LHCN-M2 (cell line): ENCODE measurements at places on chromosomes 1 and 21. TPM values are rescaled to one million over a fixed set of nuclear protein-coding genes. Genes with fewer than 3 reads are reported as not detected.

Gene SAMD11
- 1.1 and 3.4 TPM in 2 replicates for total RNA-seq

- no peak for DNase-seq
Measured at GRCh38 chr1:200774311-200774710, 35.6 kb downstream of the CAMSAP2 start.

GRCh38 chr1:46656643-46657042, 11.5 kb downstream of the ATPAF1 start:
- DNase-seq: no peak

DNA sequence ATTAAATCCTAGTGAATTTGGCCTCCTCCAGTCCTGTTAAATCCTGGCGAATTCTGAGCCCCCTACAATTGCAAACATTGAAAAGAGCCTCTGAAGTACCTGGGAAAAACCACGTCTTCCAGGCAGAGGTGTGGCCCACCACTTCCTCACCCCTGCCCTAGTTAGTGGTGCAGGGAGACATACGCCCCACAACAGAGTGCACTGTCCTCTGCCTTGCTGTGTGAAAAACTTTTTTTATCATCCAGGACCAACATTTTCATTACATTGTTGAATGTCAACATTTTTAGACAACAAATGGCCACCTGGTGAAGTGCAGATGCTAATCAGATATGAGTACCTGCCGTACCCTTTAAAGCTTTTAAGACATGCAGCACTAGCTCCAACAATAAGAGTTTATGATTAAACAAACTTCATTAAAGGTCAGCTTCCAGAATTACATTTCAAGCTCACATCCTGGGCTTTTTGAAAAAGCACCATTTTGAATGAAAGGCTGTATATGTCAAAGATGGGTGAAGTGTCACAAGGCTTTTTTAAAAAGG, 13.6 kb upstream of the TMPRSS2 start:
- no peak for DNase-seq

DNA sequence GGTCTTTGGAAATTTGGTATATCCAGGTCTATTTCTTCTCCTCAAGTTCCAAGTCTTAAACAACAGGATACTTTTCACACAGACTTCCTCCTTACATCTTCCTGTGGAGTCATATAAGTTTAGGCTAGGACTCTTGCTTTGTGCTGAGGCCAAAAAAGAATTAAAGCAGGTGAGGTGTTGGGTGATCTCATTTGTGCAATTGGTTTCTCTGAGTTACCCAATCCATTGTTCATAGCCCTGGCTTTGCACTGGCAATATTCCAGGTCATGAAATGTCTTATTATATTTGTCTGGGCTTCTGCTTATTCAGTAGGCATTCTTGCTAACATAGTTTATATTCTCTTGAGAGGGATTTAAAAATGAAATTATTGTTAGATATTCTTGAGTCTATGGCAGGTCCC, 14.1 kb upstream of the KIAA0040 start:
- no peak for DNase-seq

- DNase-seq: no peak
Measured at GRCh38 chr1:82044536-82044935, 243.8 kb downstream of the ADGRL2 start.

- no peak for DNase-seq
Measured at GRCh38 chr1:187390215-187390818, 561.6 kb downstream of the PLA2G4A start.

Gene DLGAP3
- total RNA-seq: 0.06 TPM in 1 of 2 replicates, not detected in the other

DNA sequence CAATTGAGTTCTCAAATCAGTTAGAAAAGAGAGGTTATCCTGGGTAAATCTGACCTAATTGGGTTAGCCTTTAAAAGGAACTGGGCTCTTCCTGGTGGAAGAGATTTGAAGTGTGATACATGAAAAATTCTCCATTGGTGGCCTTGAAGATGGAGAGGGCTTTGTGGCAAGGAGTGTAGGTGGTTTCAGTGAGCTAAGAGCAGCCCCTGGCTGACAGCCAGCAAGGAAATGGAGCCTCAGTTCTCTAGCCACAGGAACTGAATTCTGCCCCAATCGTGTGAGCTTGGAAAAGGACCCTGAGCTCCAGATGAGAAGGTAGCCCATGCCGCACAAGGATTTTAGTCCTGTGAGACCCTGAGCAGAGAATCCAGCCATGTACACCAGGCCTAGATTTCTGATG, 12.7 kb upstream of the HYI start:
- DNase-seq: no peak

DNA sequence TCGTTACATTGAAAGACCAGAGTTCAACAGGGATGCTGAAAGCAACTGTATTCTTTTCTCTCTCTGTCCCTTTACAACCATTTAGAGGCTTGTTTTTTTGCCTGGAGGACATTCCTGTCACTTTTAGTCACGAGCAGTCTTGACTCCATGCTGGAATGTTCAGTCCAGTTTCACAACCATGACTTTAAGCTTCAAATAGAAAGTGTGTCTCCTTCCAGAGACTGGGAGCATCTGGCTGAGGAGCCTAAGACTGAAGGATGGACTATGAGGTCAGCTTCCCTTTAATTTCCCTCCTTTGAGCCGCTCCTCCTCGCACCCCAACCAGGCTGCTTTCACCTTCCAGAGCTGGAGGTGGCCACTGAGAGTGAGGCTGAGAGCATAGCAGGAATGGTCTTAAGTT, 10.5 kb upstream of the RYR2 start:
- no peak for DNase-seq

Gene MYBPH
- 2.8 and 13.7 TPM in 2 replicates for total RNA-seq

Gene TEDDM1
- not detected in 2 replicates for total RNA-seq

- DNase-seq: no peak
Measured at GRCh38 chr1:200524092-200524491, 96.5 kb downstream of the KIF14 start.

DNA sequence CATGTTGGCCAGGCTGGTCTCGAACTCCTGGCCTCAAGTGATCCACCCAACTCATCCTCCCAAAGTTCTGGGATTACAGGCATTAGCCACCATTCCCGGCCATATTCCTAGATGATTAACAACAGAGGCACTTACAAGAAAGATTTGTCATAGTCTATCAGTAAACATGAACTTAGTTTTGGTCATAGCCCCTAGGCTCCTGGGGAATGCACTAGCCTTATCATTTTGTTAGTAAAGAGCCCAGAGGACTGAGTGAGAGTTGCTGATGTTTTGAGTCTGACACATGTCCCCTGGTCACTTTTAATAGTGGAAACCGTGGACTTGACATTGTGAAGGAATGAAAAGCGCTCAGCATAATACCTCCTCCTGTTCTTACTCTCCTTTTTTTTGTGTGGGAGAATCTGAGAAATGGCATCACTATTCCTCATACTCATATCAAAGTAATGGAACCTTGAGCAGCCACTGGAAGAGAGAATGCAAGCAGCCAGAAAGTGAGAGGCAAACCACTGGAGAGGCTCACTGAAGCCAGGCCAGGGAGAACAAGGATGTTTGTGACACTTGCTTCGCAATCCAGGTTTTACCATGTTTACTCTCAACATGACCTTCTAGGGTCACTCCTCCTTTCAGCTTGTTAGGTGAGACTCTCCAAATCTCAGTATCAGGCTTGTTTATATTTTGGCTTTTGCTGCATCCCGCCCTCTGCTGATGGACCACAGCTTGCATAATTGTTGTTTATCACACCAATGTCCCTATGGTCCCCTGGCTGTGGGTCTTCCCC, 14.8 kb downstream of the ATP1B1 start:
- no peak for DNase-seq

DNA sequence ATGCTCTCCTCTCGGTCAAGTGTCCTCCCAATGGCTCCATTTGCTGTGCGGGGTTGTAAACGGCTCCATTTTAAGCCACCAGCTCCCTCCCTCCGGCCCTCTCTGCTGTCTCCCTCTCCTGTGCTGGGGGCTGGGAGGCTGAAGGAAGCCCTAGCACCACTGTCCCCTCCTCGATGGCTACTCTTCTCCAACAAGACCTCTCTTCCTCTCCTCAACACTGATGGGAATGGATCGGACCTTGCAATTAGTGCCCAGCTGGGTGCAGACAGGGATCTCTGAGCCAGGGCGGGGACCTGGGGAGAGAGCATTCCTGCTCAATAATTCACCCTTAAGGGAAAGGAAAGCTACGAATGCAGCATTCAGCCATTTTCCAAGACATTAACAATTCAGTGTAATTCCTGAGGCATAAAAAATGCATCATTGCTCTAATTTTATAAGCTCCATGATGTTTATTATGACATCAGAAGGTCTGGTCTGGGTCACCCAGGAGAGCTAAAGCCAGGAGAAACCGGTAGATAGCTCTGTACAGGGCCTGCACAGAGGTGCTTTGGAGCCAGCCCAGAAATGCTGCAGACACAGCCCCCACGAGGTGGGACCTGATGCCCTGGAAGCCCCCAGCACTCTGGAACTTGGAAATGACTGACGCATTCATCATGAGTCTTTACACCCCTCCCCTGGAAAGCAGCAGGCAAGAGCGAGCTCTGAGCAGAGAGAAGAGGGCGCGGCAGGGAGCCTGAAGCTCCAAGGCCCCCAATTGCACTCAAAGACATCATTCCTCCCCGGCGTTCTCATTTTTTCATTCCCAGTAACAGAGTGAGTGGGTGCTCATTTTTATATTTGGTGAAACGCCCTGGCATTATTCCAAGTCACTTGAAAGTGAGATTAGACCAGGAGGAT, 76.2 kb upstream of the VAMP3 start:
- DNase-seq: no peak
